ENCODE measurements at places on chromosomes 6 and 20. TPM values are rescaled to one million over a fixed set of nuclear protein-coding genes. Genes with fewer than 3 reads are reported as not detected.

Gene RFX6
- total RNA-seq, result not detected

Gene MYL9
- 54.1 TPM for total RNA-seq

Gene SAPCD1
- 5.8 TPM for total RNA-seq

Gene METTL24
- not detected for total RNA-seq

Gene GSTA4
- total RNA-seq, result 44.2 TPM

Gene C6orf58
- not detected for total RNA-seq

Gene MYCT1
- total RNA-seq, result not detected

Gene ISM1
- 0.15 TPM for total RNA-seq

Gene CRYBG1
- total RNA-seq, result 8.2 TPM

Gene VSX1
- not detected for total RNA-seq

Gene TTLL9
- not detected for total RNA-seq

Gene ABCC10
- 14.1 TPM for total RNA-seq

Gene TCF15
- total RNA-seq, result under 0.01 TPM

Gene DEFB124
- not detected for total RNA-seq

Gene SNRPB
- total RNA-seq, result 670 TPM

Gene SH3BGRL2
- 3.7 TPM for total RNA-seq

Gene CYP39A1
- 1.0 TPM for total RNA-seq

Gene IL17F
- not detected for total RNA-seq

Gene REM1
- not detected for total RNA-seq

Gene MAPK13
- total RNA-seq, result 7.6 TPM

Gene EDN3
- total RNA-seq, result not detected

Gene INSM1
- total RNA-seq, result not detected

Gene PRRT1
- total RNA-seq, result 0.17 TPM

Gene ENPP1
- total RNA-seq, result 6.6 TPM

Gene BNIP5
- not detected for total RNA-seq

Gene NRM
- total RNA-seq, result 24.1 TPM

Gene CEP162
- 3.5 TPM for total RNA-seq

Gene RIPPLY2
- 0.74 TPM for total RNA-seq

Gene FILIP1
- 0.34 TPM for total RNA-seq

Gene C4B
- 1.5 TPM for total RNA-seq

Gene GRM1
- total RNA-seq, result not detected

Gene BPHL
- total RNA-seq, result 13.4 TPM

Measured in bronchus fibroblast of lung (primary cell).